Astrocyte of the spinal cord (primary cell): ENCODE measurements at places on chromosomes 4 and X.

GRCh38 chr4:174874898-174875297 lies 43.3 kb upstream of the ADAM29 start:
- DNase-seq: no peak

- no peak for DNase-seq
Observed at GRCh38 chrX:150602296-150602695, 33.9 kb downstream of the MTM1 start.

GRCh38 chr4:68907788-68908700 lies 43.6 kb downstream of the UGT2A3 start:
- no peak for DNase-seq

DNA sequence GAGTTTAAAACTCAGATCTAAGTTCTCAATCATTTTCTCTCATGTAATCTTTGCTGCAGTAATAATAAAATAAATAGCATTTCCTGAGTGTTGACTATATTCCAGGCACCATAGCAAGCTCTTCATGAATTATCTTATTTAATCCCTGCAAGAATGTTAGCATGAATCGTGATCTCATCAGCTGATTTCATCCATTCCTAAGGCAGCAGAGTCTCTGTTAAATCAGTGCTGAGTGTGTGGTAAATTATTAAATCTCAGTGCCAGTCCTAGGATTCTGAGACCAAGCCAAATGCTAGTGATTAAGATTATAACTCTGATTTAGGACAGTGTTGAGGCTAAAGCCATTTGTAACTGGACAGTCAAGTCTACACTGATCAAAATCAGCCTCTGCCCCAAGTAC lies 240.3 kb upstream of the TAPT1 start:
- no peak for DNase-seq

- no peak for DNase-seq
Observed at GRCh38 chrX:93259029-93259428, 414.3 kb downstream of the NAP1L3 start.

DNA sequence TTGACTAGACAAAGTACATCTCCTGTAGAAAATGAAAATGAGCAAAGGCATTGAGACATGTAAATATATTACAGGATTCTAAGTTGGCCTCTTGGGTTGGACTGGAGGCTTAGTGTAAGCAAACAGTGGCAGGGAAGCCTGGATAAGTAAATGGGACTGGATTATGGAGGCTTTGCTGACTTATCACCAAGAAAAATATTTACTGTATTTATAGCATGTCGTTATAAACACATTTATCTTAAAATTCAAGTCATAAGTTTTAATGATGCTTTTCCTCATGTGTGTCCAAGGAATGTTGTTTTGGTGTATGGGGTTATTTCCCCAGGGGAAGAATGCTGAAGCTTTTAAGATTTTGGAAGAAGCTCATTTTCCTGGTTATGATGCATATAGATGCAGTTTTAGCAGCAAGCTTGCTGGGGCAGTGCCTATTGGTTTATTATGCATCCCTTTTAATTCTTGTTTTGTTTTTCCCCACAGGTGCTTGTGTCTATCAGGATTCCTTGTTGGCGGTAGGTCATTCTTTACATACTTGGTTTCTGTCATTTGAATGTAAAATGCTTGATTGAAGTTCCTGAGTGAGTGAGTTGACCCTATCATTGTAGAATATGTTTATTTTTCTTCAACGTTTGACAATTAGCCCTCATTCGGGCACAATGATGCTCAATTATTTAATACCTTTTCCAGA lies 8.5 kb downstream of the FRAS1 start:
- no peak for DNase-seq
